ENCODE measurements at places on chromosomes 5 and 9.

GRCh38 chr9:35538361-35539234 is 48.7 kb downstream of the RUSC2 start:
- DNase-seq = no peak

- DNase-seq = no peak
These were observed 205.6 kb downstream of the DENND1A start for GRCh38 chr9:123724211-123724796.

DNA sequence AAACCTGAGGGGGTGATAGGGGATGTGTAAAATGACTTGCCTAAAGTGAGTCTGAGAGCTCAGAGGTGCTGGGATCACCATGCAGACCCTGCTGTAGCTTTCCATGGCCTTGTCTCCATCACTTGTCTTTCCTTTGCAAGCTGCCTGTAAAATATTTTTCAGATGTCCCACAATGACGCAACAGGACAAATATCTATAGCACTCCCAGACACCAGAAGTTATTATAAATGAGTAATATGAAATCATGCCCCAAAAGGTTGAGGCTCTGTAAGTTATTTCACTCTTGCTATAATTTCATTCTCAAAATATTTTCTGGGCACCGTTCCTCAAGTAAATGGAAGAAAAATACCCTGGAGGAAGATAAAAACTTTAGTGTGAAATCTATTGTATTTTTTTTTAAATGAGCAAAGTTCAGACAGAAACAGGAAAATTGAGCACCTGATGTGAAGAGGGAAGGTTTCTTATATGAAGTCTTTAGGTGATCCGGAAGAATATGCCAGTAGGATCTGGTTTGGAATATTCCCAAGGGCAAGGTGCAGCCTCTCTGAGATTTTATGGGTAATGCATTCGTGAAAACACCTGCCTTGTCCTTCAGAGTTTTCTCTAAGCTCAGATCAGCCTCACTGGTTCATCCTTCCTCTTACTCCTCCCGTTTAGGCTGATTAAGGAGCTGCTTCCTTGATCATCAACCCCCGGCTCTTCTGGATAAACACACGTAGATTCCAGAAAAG is 138.3 kb upstream of the DMAC1 start:
- no peak for DNase-seq

GRCh38 chr9:135147474-135147805 is 60.0 kb downstream of the OLFM1 start:
- no peak for DNase-seq

GRCh38 chr9:124180557-124180956 is 77.2 kb upstream of the NEK6 start:
- no peak for DNase-seq

GRCh38 chr9:85248514-85249312 is 493.0 kb downstream of the AGTPBP1 start:
- no peak for DNase-seq

DNA sequence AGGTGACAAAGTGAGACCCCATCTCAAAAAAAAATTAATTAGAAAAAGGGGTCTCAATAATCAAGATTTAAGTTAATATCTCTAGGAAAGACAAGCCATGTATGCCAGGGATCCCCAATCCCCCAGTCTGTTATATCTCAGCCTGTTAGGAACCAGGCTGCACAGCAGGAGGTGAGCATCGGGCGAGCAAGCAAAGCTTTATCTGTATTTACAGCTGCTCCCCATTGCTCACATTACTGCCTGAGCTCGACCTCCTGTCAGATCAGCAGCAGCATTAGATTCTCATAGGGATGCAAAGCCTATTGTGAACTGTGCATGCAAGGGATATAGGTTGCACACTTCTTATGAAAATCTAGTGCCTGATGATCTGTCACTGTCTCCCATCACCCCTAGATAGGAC is 116.8 kb downstream of the TARS1 start:
- DNase-seq = no peak

DNA sequence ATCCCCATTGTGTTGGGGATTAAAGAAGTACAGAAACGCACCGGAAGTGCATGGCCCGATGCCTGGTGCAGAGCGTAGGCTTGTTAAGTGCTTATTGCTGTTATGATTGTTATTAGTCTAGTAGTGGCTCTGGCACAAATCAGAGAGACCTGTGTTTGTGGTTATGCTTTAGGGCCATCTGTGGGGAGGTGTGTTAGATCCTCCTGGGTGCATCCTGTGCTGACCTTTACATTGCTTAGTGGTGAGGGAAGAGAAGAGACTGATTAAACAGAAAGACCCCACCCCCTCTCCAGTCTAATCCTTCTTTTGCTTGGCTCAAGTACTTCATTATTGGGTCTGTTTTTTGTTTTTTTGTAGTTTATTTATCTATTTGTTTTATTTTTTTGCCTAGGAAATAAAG is 112.7 kb upstream of the SPRY4 start:
- DNase-seq = no peak

GRCh38 chr5:154714266-154714986 is 40.8 kb upstream of the LARP1 start:
- DNase-seq = peak; percentile 17

DNA sequence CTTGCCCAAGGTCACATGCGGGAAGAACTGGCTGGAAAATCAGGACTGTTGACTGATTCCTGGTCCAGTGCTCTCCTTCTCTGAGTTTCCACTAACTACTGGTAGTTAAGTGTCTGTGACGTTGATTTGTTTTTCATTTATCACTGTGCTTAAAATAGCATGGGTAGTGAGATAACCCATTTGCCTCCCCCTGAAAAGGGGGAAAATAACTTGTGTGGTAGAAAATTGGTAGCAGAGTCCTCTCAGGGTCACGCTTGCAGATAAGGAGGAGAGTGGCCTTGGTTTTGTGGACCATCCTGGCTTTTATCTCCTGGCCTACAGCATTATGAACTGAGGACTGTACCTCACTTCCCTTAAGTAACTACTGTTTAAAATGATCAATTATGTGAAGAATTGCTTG is 10.9 kb downstream of the FUBP3 start:
- DNase-seq = peak; percentile 37

DNA sequence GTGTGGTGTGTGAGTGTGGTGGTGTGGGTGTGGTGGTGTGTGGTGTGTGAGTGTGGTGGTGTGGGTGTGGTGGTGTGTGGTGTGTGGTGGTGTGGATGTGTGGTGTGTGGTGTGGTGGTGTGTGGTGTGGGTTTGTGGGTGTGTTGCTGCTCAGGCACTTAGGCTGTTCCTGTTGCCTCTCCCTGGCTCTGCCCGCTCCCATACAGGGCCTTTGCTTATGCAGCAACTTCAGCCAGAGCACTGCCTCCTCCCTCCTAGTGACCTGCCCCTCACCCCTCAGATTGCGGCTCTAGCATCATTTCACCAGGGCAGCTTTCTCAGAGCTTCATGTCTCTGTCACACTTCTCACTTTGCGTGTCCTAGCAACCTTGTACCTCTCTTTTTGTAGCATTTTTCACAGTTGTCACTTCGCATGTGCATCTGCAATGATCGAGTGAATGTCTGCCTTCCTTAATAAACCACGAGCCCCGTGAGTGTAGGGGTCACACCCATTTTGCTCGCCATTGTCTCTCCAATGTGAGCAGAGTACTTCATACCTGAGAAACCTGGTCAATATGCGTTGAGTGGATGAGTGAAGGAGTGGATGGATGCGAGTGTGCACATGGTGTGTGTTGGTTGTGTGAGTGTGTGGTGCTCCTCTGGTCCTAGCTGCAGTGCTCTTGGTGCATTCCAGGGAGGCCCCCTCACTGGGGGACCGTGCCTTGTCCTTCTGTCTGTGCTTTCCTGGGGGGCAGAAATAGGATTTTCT is 167.9 kb upstream of the PANK3 start:
- peak; percentile 30 for DNase-seq

DNA sequence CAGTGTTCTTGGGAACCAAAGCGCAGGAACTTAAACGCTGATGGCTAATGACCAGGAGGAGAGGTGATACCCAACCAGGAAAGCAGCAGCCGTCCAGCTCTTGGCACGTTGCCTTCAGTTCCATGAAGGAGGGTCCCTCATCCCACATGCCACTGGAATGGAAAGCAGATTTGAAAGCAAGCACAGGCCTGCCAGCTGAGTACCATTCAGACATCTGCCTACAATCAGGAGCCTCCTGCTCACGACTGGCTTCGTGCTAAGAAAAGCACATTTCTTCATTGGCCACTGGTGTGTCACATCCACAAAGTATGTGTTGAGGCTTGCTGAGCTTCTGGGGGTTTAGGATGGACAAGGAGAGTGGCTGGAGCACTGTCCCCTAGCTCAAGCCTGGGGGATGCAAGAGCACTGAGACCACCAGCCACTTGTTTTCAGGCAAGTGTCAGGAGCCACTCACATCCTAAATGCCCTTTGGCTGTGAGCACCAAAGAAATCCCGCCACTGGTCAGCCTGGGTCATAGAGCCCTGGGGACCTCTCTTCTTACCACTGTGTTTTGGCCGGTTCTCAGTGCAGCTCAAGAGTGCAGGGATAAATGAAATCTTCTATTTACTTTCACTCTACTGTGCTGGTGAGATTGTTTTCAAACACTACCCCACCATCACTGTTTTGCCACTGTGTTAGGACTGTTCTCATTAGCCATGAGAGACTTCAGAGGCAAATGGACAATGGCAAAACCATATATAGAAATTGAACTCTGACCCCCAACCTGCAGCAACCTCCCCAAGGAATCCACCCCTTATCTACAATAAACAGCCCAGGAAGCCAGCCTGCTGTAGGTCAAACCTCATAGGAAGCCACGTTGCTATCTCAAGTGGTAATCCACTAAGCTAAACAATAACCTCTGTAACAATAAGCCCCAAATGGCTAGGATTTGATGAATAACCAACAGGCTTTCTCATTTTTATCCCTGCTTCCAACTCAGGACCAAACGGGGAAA is 58.3 kb downstream of the MTX3 start:
- no peak for DNase-seq

DNA sequence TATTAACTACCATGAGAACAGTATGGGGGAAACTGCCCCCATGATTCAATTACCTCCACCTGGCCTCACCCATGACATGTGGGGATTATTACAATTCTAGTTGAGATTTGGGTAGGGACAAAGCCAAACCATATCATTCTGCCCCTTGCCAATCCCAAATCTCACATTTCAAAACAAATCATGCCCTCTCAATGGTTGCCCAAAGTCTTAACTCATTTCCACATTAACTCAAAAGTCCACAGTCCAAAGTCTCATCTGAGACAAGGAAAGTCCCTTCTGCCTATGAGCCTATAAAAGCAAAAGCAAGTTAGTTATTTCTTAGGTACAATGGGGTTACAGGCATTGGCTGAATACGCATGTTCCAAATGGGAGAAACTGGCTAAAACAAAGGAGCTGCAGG is 180.7 kb upstream of the CDH12 start:
- DNase-seq = no peak

DNA sequence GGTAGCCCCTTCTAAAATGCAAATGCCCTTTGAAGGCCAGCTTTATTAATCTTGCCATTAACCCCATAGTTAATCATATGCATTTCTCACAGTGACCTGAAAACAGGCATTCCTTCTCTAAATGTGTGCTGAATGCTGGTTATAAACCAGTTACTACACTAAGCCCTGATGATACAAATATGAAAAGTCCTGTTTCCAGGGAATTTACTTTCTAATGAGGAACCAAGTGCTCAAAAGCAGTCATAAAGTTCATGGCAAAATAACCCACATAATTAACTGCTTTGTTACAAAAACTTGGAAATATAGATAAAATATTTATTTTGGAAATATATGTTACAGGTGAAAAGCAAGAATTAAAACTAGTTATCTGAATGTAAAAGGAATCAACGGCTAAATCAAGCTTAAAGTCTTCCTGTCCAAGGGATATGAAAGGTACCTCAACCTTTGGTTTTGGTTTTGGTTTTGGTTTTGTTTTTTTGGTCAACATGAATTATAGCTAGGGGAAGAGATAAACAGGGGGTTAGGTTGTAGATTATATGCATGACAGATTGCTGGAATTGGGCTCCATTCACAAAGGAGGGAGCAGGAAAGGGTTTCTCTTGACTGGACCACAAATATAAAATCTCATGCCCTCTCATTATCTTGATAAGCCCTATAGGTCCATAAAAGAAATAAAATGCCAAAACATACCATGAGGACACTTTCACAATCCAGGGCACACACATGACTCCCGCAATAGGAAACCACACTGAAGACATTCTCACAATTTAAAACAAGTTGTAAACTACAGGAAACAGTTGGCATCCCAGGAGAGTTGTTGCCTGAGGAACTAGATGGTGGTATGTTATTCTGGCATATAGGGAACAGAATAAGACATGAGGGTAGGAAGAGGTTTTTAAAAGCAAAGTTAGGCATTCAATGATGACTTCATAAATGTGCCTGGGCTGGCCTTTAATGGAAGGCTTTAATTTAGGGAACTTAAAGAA is 46.7 kb upstream of the MACIR start:
- DNase-seq = no peak

- no peak for DNase-seq
These were observed 76.3 kb upstream of the IL12B start for GRCh38 chr5:159406571-159406970.

GRCh38 chr5:140555747-140556312 is 1.4 kb downstream of the SRA1 start:
- peak; percentile 47 for DNase-seq

GRCh38 chr5:113262674-113263073 is 172.1 kb downstream of the TSSK1B start:
- DNase-seq = no peak

DNA sequence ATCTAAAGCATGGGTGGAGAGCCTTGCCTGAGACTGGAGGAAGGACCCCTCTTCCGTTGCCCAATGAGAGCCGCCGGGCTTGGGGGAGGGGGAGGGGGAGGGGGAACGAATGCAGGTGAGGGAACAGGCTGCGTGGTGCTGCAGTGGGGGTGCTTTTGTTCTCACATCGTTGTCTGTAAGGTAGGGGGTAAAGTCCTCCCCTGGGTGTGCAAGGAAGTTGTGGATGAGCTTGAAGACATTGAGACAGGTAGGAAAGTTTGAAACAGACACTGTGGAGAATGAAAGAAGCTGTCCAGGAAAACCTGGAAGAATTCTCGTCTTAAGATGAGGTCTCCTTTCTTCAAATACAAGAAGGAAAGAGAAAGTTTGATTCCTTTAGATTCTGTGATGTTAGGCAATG is 94.1 kb upstream of the LIFR start:
- DNase-seq = no peak

DNA sequence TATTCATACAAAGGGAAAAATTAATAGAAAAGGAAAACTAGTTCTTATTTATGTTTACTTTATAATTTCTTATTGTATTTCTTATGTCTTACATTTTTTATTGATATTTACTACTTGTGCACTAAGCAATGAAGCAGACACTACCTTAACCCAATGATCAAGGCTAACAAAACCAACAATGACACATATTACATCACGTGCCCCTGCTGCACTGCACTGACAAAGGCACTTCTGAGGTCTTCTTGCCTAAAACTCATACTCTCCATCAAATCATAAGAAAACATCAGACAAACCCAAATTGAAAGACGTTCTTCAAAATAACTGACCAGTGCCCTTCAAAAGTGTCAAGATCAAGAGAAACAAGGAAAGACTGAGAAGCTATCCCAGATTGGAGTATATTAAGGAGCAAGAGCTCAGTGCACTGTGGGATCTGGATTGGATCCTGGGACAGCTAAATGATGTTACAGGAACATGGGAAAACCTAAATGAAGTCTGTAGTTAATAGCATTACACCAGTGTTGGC is 230.9 kb downstream of the AUH start:
- no peak for DNase-seq

- DNase-seq = no peak
These were observed 28.6 kb downstream of the PTPDC1 start for GRCh38 chr9:94112716-94113465.

GRCh38 chr9:20584968-20585643 is 37.2 kb downstream of the MLLT3 start:
- DNase-seq = no peak
